ENCODE measurements at places on chromosomes 7 and 10. TPM values are rescaled to one million over a fixed set of nuclear protein-coding genes. Genes with fewer than 3 reads are reported as not detected.

Gene SPDYE9
- not detected for total RNA-seq

Gene CRHR2
- not detected for total RNA-seq

GRCh38 chr7:116280803-116281202, 70.5 kb downstream of the TES start:
- DNase-seq = no peak
- H3K27ac ChIP-seq = no peak overlapping the region
- H3K4me1 ChIP-seq = no peaks in the 10 kb centered on the region
- peaks cover 10% of the 10 kb centered on the region for H3K27me3 ChIP-seq
- H3K36me3 ChIP-seq = no peaks in the 10 kb centered on the region

Gene OR2A1
- not detected for total RNA-seq

Measured in CD4-positive, CD25-positive, alpha-beta regulatory T cell (primary cell).